ENCODE measurements at places on chromosomes 4 and X.

DNA sequence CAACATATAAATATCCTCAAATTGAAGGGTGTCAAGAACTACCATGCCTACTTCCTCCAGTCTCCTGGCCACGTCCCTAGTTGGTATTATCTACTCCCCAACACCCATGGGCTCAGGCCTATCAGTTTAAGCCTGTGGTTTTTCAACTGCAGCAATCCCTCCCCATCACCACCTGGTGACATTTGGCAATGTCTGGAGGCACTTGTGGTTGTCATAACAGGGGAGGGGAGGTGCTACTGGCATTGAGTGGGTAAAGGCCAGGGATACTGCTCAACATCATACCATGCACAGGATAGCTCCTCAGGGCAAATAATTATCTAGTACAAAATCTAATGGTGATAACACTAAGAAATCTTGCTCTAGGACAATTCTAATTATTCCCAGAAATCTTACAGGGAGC lies 95.3 kb downstream of the COMMD8 start:
- no peak for DNase-seq

- no peak for DNase-seq
Measured at GRCh38 chrX:125132274-125132673, 187.4 kb upstream of the TEX13C start.

- no peak for DNase-seq
Measured at GRCh38 chr4:46958742-46959488, 34.5 kb downstream of the GABRA4 start.

DNA sequence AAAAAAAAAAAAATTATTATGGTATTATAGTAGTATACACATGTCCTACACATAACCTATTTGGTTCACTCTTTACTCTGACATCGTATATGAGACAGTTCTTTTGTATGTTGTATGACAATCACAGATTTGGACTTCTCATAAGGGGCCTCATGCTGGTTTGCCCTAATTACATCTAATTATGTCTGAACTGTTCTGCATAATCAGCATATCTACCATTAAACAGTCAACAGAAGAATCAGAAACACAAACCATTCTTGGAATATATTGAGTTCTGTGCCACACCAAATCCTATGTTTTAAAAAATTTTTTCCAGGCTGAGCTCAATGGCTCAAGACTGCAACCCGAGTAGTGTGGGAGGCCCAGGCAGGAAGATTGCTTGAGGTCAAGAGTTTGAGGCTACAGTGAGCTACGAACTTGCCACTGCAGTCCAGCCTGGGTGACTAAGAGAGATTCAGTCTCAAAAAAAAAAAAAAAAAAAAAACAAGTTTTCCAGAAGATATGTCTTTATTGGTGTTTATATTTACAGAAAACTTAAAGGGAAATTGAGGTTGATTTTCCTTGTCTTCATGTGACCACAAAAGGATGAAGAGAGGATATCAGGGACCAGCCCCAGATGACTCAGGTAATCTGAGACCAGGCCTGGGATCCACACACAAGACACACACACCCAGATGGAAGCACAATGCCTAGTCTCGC lies 22.2 kb downstream of the TRIM61 start:
- no peak for DNase-seq

- DNase-seq, result peak; percentile 14
Measured at GRCh38 chr4:182975806-182976205, 58.6 kb upstream of the DCTD start.

DNA sequence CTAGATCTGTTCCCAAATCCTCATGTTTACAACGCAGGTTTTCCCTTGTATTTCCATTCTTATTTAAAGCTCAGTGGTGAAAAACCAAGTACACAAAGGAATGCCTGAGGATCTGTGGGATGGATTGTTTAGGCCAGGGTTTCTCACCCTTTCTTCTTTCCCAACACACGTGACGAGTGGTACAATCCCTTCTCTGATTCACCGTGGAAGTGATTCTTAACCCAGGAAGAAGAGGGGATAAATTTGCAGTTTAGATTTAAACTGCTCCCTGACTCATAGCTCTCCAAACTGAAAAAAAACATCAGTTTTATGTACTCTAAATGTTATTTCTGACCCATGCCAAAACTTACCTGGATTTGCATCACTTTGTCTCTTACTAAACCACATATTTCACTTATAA lies 17.0 kb downstream of the PAQR3 start:
- DNase-seq, result no peak

- DNase-seq, result no peak
Measured at GRCh38 chrX:66008328-66008970, 31.4 kb downstream of the VSIG4 start.

DNA sequence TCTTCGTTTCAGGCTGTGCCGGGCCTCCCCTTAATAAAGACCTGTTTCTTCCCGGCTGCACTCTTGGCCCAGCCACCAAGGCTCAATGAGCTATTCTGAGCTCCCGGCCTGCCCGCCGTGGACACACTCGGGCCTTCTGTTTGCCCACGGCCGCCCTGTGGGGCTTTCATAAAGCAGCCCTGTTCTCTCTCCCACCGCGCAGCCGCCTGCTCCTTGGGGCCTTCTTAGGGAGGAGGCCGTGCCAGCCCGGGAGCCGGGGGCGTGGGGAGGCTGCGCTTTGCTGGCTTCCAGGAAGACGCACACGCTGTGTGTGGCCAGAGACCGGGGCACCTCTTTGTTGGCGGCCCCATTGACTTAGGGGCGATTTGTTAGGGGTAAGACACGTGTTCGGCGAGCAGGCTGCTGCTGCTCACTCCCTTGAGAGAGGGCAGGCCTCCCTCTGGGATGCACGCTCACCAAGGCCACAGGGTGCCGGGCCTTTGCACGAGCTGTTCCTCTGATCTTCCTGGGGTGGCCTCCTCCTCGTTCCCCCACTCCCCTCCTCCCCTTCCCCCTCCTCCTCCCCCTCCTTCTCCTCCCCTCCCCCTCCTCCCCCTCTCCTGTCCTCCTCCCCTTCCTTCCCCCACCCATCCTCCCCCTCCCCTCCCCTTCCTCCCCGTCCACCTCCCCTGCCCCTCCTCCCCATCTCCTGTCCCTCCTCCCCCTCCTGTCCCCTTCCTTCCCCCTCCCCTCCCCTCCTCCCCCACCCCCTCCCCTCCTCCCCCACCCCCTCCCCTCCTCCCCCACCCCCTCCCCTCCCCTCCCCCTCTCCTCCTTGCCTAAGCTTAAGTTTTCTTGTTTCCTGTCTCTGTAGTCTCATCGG lies 11.3 kb downstream of the BLOC1S4 start:
- no peak for DNase-seq

DNA sequence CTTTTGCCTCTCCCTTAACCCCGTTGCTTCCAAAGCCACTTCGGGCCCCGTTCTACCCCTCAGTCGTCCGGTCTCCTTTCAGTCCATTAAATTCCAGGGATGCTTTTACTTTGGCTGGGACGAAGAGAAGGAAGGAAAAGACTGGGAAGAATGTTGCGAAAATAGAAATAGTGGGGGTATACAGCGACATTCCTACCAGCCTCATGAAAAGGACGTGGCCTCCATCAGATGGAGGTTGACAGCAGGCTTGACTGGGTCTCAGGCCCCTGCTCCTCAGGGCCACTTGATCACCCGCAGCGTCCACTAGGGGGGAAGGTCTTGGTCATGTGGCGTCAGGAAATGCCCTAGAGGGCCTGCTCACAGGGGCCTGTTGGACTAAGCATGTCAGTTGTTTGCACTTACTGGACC lies 657 bp upstream of the ANKRD50 start:
- peak; percentile 25 for DNase-seq

DNA sequence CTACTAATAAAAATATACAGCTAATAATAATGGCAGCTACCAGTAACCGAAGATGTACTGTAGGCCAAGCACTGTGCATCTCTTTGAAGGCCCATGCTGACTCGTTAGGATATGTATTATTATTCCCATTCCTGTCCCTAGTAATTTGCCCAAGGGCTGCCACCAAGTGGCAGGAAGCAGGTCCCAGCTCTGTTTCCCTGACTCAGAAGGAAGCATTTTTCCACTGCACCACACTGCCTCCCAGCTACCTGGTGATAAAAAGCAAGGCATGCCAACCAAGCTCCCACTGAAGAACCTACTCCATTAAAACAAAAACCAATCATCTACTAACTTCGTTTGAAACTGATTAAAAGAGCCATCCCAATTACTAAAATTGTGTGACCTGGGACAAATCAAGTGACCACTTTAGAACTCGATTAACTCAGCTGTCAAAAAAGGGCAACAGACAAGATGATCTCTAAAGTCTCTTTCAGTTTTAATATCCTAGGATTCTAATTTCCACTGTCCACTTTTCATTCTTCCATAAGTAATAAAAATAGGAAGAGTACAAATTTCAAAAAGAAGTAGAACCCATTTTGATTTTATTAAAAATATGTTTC lies 24.3 kb upstream of the PGM2 start:
- DNase-seq, result no peak

- no peak for DNase-seq
Measured at GRCh38 chr4:120085705-120086104, 19.1 kb upstream of the MAD2L1 start.

DNA sequence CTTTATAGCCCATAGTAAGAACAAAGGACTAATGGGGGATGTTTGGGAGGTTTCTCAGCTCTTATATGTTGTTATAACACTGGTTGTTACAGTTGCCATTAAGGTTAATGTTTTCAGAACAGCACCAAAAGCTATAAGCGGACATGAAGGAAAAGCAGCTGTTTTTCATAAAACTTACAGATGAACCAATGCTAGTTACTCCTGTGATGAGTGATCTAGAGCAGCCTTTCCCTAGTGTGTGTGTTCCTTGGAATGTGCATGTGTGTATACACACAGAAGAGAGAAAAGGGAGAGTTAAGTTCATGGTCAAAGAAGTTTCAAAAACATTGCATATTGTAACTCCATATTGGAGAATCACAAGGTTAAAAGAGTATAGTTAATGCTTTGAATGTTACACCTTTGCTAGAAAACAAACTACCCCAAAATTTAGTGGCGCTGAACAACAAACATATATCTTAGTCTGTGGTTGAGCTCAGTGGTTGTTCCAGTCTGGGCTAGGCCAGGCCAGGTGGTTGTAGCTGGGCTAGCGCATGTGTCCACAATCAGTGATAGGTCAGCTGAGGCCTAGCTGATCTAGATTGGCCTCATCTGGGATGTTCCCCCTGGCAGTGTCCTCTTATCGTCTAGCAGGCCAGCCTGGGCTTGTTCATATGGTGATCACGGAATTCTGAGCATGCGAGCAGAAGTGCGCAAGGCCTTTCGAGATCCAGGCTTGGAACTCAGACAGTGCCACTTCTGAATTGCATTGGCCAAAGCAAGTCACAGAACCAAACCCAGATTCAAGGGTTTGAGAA lies 151.0 kb downstream of the NHS start:
- DNase-seq, result no peak

DNA sequence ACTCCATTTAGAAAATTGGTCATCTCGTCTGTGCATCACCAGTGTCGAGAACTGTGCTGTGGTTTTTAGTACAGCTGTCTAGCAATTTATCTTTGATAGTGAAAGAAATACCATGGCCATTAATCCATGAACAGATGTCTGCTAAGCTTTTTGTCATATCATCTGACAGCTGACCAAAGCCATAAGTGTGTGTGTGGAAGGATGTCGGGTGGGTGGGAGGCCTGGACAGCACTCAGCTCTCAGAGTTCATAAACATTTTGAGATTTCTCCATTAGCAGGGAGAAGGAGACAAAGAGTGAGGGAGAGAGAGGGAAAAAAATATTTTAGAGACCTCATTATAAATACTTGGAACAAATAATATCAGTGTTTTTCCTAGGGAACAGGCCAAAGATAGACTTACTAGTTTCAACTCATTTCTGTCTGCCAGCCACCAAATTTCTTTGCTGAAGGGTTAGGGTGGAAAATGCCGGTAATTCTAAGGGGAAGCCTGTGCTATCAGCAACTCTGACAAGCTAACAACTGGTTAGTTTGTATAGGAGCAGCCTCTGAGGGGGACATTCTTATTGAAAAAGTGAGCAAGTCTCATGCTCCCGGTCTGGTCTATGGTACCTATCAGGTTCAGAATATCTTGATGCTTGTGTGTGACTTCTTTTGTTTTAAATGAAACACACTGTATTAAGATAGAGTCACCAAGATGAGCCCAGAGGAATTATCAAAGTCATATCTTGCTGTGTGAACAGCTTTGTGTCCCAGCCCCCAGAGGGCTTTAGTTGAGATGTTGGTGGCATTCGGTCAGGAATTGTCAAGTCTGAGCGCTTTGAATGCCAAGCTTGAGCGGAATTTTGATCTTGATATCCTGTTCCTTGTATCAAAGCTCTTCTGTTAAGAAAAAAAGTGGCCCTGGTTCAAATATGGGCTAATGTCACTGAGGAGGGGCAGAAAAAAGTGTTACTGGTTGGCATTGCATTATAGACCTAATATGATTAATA lies 41.9 kb upstream of the PDLIM3 start:
- DNase-seq, result no peak

- no peak for DNase-seq
Measured at GRCh38 chr4:138247643-138248042, 5.5 kb upstream of the SLC7A11 start.

DNA sequence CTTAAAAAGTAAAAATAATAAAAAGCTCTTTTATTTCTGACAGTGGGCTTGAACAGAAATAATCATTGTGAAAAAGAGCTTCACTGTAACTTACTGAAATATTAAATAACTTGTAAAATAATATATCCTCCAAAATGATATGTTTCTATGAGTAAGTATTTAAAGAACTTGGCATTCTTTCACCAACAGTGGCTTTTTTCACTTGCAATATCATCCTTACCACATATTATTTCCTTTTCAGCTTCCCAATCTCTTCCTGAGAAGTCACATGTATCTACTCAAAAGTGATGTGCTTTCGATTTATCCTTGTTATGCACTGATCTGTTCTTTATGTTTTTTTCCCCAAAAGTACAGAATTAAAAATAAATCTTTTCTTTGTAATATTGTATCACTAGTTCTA lies 2.2 kb upstream of the PCDH18 start:
- DNase-seq, result no peak

DNA sequence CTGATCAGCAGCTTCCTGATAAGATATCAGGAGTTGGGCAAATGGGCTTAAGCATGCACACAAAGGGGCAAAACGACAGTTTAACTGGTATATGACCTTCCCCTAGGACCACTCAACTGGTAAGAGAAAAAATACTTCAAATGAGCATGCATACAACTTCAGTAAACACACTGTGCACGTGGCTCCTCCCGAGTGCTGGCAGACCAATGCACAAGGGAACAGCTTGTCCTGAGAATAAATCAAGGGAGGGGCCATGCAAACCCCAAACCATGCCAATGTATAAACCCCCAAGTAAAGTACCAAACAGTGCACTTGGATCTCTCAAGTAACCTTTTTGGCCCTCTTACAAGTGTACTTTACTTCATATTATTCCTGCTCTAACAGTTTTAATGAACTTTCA lies 293.3 kb upstream of the TBX22 start:
- no peak for DNase-seq

DNA sequence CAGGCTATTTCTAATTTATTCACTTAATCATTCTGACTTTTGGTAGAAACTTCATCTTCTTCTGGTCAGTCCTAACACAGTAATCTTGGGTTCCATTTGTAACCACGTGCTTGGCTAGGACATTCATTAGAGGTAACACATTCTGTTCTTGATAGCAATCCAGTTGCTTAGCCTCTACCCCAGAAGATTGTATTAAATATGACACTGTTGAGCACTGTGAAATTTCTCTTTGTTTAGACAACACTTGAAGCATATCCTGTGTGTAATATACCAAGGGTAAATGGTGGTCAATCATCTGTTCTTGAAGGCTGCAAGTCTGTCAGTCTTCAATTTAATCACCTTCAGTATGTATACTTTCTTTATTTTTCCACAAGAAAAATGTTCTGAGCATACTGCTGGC lies 523.0 kb downstream of the ANKRD50 start:
- no peak for DNase-seq

- peak; percentile 44 for DNase-seq
Measured at GRCh38 chr4:81470456-81471297, 1.0 kb downstream of the RASGEF1B start.

- DNase-seq, result no peak
Measured at GRCh38 chr4:138875891-138876608, 139.5 kb upstream of the NOCT start.

- DNase-seq, result no peak
Measured at GRCh38 chrX:30748342-30748960, 95.2 kb downstream of the GK start.

Data from activated naive CD8-positive, alpha-beta T cell treated with anti-CD3 and anti-CD28 coated beads for 36 hours (primary cell).